ENCODE measurements at places on chromosomes 1 and 21.

DNA sequence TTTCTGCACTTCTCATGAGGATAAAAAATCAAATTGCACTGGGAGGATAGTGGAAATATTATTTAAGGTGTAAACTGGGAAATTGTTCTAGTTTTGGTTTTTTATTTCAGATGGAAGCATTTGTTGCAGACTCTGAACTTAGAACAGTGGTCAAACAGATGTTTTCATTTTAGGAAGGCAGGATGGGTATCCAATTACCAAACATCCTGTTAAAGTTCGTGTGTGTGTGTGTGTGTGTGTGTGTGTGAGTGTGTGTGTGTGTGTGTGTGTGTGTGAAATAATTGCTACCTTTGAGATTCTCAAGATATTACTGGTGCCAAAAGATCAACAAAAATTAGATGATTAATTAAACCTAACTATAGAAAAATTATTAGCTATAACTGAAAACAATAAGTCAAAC is 24.3 kb upstream of the DUSP10 start:
- no peak for DNase-seq

GRCh38 chr1:62295921-62296491 is 23.2 kb downstream of the KANK4 start:
- DNase-seq: no peak

GRCh38 chr21:32364796-32365195 is 28.0 kb downstream of the URB1 start:
- no peak for DNase-seq

DNA sequence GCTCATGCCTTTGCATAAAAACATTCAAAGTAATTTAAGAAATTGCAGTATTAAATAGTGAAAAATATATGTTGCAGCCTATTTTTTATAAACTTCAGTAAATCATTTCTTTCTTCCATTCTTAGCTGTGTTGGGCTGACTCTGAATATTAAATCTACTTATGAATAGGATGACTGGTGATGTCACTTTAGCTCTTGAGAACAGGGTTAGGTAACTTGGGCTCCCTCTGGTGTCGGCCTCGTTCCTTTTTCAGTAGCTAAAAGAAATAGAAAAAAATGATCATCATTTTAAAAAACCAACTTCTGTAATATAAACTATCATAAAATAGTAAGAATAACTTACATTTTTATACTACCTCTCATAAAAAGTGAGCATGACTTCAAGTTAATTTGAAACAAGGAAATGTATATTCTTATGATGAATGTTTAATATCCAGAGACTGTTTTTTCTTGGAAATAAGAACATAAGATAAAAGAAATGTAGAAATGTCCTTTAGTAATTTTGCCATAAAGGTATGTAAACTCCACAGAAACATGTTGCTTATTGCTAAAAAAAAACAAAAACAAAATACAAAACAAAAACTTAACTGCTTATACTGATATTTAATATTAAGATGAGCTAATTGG is 26.8 kb upstream of the NCAM2 start:
- DNase-seq: no peak

GRCh38 chr1:214603819-214604252 is 841 bp downstream of the CENPF start:
- no peak for DNase-seq

- no peak for DNase-seq
These were observed 164.2 kb downstream of the PPIAL4G start for GRCh38 chr1:148318904-148319242.

DNA sequence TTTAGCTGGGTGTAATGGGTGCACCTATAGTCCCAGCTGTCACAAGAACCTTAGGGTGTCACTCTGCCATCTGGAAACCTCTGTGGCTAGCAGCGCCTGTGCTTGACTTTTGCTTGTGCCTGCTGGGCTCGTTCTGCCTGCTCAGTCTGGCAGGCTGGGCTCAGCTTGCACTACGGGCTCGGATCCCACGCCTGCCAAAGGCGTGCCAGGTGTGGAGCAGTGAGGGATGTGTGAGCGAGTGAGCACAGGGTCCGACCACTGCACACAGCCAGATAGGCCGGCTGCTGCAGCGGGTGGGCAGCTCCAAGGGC is 2.8 kb upstream of the LSM10 start:
- DNase-seq: no peak

GRCh38 chr1:178220094-178220493 is 126.2 kb downstream of the RASAL2 start:
- no peak for DNase-seq

- DNase-seq: no peak
These were observed 84.7 kb downstream of the PDE9A start for GRCh38 chr21:42737951-42738590.

Data from activated T-cell treated with anti-CD3 and anti-CD28 coated beads for 1 hour (primary cell).